ENCODE measurements at places on chromosomes 7 and 10.

- no peak for DNase-seq
These were observed 83.3 kb upstream of the FAM20C start for GRCh38 chr7:109094-109493.

DNA sequence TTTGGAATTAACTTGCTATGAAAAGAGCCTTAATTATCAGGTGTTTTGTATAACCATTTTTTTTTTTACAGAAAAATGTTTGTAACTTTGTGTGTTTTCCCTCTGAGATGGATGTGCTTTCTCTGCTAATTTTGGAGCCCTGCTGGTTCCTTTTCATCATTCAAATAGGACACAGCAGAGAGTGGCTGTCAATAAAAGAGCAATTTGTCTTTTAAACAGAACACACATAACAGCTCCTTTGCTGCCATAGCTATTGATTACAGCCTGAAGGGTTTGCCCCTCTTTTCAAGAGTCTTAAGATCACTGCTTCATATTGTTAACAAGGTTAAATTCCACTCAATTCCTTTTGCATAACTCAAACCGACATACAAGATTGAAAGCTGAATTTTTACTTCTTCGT, 187.2 kb upstream of the MBL2 start:
- DNase-seq, result no peak

DNA sequence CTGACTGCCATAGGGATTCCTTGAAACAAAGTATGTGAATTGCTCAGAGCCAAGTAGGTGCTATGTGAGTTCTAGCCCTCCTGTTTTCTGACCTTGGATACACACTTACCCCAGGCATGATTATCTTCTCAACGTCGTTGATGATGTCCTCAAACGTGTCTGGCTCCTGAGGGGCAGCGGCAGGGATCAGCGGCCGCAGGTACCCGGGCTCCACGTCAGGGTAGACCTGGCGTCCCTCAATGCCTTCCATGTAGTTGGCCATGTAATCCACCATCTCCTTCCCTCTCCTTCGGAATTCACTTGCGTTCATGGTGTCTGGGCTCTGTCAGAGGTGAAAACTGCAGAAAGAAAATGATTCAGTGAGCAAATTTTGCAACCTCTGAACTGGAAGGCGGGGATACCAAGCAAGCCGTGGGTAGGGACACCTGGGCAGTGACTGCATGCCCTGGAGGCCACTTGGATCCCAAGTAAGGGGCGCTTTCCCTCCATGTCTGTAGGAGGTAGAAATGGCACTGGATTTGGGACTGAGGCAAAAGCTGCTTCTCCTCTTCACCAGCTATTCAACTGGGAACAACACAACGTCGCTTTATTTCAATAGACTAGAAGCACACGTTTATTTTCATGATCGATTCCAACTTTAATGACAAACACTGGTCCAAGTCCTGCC, 21.3 kb downstream of the DDC start:
- DNase-seq, result no peak

GRCh38 chr7:53013925-53014324, 21.5 kb upstream of the POM121L12 start:
- no peak for DNase-seq

GRCh38 chr10:78619896-78620295, 448.9 kb upstream of the ZMIZ1 start:
- DNase-seq, result no peak

DNA sequence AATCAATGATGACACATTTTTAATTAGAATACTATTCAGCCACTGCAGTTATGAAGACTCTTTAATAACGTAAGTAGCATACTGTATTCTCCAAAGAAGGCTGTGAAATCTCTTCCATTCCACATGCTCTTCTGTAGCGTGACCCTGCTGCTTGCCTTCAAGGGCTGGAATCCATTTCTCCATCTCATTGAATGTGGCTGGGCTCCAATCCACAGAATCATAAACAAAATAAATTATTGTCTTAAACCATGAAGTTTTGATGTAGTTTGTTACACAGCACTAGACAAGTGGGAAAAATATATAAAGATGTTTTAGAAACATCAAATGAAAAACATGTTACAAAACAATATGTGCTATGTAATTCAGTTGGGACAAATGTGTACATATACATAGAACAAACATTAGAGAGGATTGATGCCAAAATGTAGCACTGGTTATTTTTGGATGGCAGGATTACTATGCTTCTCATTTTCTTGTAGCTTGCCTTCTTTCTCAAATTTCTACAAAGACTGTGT, 410.8 kb upstream of the PODXL start:
- DNase-seq, result no peak

GRCh38 chr7:39733881-39734632, 110.7 kb downstream of the RALA start:
- DNase-seq, result no peak

DNA sequence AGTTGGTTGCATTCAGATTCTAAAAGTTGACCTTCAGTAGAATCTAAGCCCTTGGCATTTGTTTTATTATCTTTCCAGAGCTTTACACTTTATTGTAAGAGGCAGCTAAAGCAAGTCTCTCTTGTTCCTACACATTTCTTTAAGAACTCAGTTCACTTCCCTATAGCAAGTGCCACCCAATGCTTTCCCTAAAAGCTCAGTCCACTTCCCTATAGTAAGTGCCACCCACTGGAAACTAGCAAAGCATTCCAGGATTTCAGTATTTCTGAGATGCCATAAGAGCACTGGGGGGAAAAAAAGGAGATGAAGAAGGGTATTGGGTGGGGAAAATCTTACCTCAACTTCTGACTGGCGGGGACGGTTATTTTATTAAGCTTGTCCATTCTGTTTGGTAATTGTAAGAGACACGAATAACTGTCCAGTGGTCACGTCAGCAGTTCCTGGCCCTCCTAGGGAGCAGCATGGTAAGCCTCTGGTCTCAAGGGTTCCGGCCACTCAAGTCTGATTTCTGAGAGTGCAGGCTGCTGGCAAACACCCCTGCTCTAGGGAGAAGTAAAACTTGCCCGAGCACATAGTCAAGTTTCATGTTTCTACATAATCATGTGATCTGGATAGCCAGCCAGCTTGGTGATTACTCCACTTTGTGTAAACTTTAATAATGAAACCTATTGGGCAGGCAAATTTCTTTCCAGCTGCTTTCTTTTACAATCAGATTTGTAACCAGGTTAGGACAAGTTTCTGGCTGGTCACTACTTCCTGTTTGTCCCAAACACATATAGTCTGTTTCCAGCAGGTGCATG, at the start of gene BLNK:
BLNK (minus strand) TSS at position 554 of the 800 bp plus-strand sequence; CDS start at position 383, 171 bp downstream.
- DNase-seq, result peak; percentile 40

DNA sequence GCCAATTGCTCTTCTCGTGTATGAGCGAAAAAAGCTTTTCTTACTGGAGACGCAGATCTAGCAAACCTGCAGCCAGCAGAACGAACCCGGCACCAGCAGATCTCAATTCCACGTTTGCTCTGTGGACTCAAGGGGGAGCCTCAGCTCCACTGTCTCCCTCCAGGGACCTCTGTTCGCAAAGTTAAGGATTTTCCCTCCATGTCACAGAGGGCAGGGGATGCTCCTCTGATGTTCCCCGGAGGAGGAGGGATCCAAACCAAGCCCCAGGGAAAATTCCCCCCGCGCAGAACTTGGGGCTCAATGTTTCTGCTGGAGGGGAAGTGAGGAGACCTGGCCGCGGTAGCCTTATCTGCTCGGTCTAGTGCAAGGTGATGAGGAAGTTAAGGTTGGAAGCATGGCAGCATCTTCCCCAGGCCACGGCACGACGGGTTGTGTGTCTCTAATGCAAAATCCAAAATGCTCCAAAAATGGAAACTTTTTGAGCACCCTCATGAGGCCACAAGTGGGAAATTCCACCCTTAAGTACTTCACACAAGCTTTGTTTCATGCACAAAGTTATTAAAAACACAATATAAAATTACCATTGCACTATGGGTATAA, 9.0 kb downstream of the IQCE start:
- DNase-seq, result no peak

- DNase-seq, result no peak
These were observed 87.8 kb upstream of the DUSP5 start for GRCh38 chr10:110409926-110410325.

GRCh38 chr7:43888993-43889945, 17.1 kb downstream of the URGCP start:
- DNase-seq, result no peak

DNA sequence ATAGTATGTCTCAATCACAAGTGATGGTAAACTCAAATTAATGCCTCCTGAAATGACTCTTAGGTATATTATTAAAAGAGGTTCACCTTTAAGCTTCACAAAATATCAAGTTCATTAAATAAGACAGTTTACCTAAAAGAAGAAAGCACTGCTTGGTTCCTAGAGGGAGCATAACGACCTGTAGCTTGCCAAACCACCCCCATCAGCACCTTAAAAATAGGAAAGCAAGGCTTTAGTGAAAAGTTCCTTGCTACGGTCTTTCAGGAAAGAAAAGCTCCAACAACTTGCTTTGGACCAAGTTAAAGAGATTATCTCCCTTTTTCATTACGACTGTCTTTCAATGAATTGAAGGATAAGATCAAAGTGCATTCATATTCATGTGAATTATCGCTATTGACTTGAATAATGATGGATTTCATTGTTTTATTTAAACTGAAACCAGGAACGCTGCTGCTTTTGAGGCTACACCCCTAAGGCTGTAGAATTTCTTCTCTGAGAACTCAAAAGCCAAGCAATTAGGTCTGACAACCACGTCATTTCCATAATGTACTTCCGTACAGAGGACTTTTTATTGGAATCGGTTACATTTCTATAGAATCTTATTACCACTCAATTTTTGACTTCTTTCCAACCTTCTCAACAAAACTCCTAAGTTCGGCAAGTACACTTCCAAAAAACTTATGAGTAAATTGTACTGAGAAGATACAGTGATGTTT, 7.0 kb upstream of the SPAG6 start:
- no peak for DNase-seq

- no peak for DNase-seq
These were observed 11.9 kb downstream of the MYO1G start for GRCh38 chr7:44966731-44967538.

GRCh38 chr7:157253850-157254249, 83.0 kb upstream of the DNAJB6 start:
- no peak for DNase-seq

- DNase-seq, result no peak
These were observed 58.3 kb downstream of the VCL start for GRCh38 chr10:74056050-74056818.

DNA sequence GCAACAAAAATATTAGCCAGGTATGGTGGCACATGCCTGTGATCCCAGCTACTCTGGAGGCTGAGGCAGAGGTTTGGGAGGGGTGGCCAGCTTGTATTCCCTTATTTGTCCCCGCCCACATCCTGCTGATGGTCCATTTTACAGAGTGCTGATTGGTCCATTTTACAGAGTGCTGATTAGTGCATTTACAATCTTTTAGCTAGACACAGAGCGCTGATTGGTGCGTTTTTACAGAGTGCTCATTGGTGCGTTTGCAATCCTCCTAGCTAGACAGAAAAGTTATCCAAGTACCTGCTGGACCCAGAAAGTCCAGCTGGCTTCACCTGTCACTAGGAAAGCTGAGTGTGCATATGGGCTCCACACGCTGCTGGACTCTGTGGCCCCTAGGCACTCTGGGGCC, 40.0 kb upstream of the RASGEF1A start:
- DNase-seq, result no peak

DNA sequence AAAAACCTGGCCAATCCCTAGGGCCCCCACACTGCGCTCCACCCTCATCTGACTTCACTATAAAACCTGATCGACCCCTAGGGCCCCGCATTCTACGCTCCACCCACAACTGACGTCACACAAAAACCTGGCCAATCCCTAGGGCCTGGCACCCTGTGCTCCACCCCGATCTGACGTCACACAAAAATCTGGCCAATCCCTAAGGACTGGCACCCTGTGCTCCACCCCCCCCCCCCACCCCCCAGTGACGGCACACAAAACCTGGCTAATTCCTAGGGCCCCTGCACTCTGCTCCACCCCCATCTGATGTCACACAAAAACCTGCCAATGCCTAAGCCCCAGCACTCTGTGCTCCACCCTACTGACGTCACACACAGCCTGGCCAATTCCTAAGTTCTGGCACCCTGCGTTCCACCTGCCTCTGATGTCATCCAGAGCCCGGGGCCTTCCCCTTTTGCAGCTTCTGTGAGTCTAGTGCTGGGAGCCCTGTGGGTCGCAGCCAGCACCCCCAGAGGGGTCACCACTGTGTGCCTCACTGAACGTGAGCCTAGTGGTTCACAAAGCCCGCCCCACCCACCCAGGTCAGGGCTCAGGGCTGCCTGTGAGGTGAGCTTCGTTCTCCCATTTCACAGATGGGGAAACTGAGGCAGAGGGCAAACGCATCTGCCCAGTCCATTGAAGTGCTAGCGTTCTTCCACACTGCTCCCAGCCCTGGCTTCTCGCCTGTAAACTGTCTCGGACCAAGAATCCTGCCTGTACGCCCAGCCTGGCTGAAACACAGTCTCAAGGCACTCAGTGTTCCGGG, 40.6 kb downstream of the MICALL2 start:
- DNase-seq, result no peak

- DNase-seq, result no peak
These were observed 34.9 kb upstream of the TLL2 start for GRCh38 chr10:96548589-96548988.

DNA sequence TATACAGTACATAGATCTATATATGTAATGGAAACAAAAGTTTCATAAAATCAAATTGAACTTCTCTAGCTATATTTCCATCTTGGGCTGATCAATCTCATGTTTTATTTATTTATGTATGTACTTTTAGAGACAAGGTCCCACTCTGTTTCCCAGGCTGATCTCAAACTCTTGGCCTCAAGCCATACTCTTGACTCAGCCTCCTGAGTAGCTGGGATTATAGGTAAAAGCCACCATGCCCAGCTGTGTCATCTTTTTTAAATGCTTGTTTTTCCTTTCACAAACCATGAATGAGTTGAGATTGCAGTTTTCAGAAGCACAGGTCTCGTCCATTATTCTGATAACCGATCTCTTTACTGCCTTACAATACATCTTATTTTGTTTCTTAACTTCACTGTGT, 400.9 kb downstream of the KCNMA1 start:
- DNase-seq, result no peak

GRCh38 chr10:16192337-16192736, 244.5 kb upstream of the PTER start:
- no peak for DNase-seq

GRCh38 chr7:7178906-7179305, 3.4 kb upstream of the C1GALT1 start:
- DNase-seq, result no peak

DNA sequence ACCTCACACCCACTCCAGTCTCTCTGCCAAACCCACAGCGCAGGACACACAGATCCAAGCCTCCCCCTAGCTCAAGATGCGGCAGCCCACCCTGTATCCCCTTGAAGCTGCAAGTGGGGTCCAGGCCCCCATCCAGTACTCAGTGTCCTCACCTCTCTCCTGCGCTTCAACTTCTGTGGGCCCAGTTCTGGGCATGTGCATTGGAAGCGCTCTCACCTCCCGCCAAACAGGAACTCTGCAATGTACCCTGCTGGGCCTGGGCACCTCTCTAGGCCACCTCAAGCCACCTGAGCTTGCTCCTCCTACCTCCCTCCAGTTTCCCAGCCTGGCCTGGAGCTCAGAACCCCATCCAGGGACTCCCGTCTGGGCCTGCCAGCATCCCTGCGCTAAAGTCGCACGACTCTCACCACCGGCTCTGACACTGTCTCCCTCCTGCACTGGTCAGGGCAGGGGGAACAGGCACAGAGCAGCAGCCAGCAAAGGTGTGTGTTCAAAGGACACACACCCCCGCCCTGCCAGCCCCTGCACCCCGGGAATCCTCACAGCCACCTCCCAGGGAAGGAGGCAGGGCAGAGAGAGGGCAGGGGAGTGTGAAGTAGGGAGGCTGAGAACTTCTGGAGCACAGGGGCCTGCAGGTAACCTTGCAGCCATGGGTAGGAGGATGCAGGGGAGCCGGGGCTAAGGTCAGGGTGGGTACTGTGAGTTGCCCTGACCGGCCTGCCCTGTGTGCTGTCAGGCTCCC, 51.7 kb upstream of the MSMB start:
- DNase-seq, result no peak
